ENCODE measurements at places on chromosomes 5 and 9.

DNA sequence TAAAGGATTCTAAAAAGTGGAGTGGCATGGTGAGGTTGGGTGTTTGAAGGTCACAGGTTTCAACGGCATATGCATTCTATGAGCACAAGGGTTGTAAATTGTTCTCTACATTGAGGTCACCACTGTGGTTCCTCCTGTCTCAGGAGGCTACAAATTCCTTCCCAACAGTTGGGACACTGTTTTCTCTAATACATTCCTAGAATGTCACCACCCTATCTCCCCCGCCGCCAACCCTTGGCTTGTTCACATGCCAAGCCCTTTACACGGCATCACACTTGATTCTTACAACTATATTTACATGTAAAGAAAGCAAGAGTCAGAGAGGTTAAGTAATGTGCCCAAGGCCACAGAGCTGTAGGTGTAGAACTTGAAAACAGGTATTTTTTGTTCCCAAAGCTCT is 315.1 kb downstream of the RAB3C start:
- no peak for DNase-seq

DNA sequence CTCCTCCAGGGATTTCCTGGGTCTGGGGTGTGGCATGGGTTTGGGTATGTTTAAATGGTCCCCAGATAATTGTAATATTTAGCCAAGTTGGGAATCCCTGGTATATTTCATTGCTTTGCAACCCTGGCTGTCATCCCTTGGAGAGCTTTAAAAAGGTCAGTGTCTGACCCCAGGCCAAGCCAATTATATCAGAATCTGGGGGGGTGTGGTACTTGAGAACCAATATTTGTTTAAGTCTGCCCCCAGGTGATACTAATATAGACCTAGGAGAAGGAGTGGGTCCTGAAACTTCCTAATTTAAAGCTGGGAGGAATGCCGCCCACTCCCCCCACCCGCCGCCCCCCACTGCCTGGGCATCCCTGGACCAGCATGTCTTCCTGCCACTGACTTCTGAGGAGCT is 38.2 kb upstream of the SLC2A8 start:
- DNase-seq: no peak

GRCh38 chr5:69492923-69493395 is 369 bp downstream of the OCLN start:
- DNase-seq: peak; percentile 33

DNA sequence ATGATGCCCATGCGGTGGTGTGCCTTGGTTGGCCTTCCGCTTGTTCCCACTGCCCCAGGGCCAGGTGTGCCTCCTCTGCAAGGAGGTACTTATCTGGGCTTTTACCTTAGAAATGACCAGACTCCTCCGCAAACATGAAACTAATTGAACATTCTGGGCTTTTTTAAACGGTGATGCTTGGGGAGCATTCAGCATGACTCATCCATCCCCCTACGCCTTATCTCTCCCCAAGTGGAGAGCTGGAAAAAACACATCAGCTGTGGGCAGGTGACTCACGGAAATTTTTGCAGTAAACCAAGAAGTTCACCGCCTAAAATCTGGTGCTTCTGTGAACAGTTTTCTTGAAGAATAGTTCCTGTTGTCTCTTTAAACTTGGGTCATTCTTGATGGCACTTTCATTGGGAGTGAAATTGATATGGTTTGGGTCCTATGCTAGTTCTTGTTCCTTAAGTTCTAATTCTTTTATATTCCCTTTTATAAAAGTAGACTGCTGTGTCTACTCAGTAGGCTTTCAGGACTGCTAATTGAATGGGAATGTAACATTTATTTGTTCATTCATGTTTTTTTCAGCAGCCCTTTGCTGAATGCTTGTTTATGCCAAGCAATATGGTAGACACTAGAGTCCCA is 39.6 kb downstream of the SFXN1 start:
- no peak for DNase-seq

GRCh38 chr9:81600631-81601030 is 88.7 kb downstream of the TLE1 start:
- DNase-seq: no peak

GRCh38 chr5:166767858-166768257 is 1523.6 kb upstream of the WWC1 start:
- no peak for DNase-seq

- DNase-seq: no peak
Observed at GRCh38 chr9:97851446-97851883, 1.6 kb upstream of the FOXE1 start.

DNA sequence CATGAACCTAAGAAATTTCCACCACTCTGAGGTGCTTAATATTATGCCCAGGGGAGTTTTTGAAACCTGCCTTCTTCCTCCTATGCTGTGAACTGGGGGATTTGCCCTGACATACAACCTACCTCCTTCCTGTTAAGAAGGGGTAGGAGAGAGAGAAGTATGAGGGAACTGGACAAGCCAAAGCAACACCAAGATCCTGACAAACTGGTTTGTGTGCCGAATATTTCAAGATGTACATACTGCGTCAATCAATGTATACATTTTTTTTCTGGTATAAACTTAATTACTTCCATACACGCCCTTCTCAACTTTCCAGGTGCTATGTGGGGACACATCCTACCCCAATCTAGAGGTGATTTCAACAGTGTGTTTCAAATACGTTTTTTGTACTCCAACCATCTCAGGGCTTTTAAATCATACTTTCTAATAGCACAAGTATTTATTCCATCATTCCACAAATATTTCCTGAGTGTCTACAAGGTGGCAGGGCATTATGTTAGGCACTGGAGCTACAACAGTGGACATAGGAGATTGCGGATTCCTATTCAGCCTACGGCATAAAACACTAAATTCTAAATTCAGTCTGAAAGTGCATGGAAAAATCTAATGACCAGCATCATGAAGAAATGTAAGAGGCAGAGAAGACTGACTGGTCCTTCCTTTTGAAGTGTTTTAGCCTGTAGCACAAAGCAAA is 70.1 kb upstream of the IFNK start:
- DNase-seq: no peak

DNA sequence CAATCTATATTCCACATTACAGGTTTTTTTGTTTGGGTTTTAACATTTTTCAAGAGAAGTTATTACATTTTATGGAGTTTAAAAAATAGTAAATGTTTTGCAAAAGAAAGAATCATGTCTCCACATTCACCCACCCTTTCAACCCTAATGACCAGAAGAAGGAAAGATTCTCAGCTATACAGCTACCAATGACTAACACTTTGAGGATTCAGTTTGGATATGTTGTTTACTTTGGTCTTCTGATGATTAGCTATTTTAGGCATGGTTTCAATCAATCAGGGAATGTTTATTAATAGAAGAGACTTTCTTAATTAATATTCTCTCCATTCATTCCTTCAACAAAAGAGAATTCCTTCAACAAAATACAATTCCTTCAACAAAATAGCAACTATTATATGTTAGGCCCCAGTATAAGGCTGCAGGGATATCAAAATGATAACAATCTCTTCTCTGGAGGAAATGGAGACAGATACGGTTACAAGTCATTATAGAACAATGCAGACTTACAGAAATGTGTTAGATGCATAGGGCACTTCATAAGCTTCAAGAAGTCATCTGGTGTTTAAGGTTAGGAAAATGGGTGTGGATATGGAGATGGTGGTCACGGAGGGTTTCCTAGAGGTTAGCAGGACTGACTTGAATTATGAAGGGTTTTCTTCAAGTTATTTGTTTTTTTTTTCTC is 9.3 kb upstream of the NR3C1 start:
- no peak for DNase-seq

GRCh38 chr9:90950600-90950999 is 149.0 kb downstream of the SYK start:
- no peak for DNase-seq

DNA sequence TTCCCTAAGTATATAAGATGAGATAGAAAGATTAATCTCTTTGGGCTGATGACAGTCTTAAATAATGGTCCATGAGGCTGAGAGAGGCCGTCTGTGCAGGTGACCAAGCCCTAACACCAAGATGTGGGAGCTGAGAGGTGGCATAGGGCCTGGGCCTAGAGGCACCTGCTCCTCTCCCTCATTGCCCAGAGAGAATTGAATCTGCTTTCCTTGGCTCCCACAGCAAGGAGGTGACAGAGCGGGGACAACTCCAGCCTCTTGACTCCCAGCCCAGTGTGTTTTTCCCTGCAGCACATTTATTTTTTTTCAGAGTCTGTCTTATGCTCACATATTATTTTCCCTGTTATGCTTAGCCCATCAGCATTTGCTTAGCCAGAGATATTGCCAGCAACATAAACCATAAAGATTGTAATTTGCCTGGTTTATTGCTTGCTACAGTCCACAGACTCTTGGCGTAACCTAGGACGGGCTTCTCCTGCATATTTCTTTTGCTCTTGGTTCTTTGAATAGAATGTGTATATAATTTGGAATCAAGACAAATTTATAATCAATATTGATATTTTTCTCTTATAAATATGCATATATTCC is 105.6 kb downstream of the NTRK2 start:
- no peak for DNase-seq

DNA sequence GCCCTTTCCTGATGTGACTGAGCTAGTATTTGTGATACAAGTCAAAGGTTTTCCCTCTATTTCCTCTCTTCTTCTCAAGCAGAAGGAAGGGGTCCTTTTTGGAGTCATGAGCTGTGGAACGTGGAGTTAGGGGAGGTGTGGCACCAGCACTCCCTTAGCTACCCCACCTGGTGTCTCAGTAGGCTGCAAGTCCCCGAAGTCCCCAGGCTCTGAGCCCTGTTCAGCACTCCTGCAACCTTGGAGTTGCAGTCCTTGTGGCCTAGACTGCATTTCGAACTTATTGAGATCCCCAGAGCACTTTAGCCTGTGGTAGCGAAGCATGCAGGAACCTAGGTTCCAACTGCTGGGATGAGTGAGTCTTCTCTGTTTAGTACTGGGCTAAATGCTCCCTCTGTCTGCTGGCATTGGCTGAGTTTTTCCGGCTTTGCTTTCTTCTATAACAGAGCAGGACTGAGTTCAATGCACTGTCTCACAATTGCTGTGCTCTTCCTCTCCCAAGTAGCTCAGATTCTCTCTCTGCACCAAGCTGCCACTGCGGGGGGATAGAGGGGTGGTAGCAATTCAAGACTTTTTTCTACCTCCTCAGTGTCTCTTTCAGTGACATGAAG is 600.7 kb upstream of the CDH9 start:
- DNase-seq: no peak

GRCh38 chr9:107397076-107398044 is 92.2 kb downstream of the KLF4 start:
- DNase-seq: no peak

DNA sequence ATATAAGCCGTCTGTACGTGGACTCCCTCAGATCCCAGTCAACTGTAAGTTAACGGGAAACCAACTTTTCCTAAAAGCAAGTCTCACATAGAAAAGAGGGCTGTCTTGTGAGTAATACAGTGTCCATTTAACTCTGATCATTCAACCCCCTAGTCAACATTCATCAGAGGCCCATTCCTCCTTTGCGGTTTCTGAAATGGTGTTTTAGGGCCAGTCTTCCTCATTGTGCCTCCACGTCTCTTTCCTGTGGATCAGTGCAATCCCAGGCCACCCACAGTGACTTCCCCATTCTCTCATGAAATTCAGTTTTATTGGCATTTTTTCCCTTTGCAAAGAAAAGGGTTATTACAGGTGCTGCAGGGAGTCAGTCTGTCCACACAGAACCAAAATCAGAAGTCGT is 261.8 kb downstream of the NR3C1 start:
- no peak for DNase-seq

DNA sequence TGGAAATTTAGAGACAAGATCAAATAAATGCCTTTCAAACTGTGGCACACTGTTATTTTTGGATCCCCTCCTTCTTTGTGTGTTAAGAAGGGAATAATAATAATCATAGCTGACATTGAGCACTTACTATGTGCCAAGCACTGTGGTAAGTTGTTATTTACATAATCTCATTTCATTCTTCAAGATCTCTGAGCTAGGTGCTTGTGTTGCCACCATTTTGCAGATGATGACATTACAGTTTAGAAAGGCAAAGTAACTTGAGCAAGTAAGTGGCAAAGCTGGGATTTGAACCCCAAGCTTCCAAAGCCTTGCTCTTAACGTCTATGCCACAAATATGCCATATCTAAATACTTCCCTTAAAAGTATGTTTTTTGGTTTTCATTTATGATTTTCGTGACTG is 121.8 kb upstream of the TMEM161B start:
- DNase-seq: no peak

DNA sequence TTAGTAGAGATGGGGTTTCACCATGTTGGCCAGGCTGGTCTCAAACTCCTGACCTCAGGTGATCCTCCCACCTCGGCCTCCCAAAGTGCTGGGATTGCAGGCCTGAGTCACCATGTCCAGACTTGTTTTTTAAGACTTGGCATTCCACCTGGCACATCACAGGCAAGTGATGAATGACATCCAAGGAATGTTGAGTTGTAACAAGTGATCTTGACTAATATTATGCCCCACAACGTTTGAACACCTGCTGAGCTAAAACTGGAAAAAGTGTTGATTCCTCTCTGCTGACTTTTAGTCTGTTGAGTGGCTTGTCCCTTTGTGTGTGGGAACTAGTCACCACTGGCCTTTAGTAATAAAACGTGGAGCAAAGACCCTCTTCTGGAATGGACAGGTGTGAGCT is 54.6 kb downstream of the SUB1 start:
- DNase-seq: no peak

DNA sequence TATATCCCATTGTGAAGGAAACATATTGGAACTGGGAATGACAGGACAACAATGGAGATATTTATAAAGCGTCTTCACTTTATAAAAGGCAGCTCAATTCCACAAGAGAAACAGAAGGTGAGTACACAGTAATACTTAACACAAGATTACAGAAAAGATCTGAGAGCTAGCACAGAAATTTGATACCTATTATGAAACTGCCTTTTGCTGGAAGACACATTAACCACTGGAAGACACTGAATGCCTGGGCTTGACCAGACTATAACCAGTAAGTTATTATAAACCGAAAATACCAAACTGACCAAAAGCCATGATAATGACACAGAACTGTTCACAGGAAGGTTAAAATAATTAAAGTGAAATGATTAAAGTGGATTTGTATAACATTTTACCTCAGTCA is 195.4 kb downstream of the NR2F1-AS1 start:
- no peak for DNase-seq

- DNase-seq: no peak
Observed at GRCh38 chr9:121059998-121060636, 10.0 kb upstream of the C5 start.

- peak; percentile 76 for DNase-seq
Observed at GRCh38 chr9:12775679-12776512, 1.1 kb downstream of the LURAP1L start.

GRCh38 chr9:124188331-124189110 is 69.2 kb upstream of the NEK6 start:
- no peak for DNase-seq

- no peak for DNase-seq
Observed at GRCh38 chr5:96245140-96246091, 187.6 kb downstream of the PCSK1 start.

- DNase-seq: no peak
Observed at GRCh38 chr9:23598994-23599393, 227.0 kb downstream of the ELAVL2 start.

DNA sequence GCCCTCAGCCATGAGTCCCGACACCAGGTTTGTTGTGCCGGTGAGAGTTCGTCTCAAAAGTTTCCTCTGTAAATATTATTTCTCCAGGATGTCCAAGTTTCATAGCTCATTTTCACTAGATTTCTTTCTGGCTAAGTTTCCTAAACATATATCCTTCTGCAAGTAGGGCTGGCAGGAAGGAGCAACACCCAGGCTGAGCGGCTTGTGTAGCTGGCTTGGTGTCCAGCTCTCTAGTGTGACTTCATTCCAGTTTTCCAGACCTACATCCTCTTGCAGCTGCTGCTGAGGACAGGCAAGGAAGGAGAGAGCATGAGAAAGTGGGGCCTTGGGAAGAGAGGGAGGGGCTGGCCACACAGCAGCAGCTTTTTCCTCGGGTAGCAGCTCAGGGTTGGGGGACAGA is 80.3 kb downstream of the FGF1 start:
- DNase-seq: no peak
